ENCODE measurements at places on chromosomes 4 and X.

DNA sequence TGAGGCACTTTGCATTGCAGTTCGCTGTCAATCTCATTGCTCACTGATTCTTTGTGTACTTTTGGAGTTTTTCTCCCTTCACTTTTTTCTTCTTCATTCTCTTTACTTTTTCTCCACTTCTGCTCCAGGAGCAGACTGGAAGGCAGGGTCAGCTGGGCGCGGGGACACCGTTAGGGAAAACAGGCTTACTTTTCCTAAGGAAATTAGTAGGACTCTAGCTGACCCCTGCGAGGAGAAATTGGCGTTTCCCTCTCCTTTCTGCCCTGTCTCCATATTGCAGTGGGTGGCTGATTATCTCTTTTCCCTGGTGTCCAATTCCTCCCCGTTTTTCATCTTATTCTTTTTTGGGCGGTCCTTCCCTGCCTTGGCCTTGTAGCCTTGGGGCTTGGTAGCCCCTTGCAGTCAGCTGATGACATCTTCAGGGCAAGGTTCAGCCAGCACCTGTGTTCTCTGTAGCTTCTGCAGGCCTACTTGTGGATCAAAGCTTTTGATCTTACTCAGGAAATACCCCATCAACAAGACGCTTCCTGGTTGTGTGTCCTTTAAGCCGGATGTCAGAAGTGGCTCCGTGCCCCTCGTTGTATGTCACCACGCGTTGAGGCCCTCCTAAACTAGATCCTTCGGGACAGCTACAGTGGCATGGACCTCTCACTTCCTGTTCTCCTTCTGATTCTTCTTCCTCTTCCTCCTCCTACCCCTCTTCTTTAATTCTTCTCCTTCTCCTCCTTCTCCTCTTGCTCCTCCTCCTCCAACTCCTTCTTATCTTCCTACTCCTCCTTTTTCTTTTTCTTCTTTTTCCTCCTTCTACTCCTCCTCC lies 36.1 kb downstream of the NBDY start:
- DNase-seq = no peak

GRCh38 chr4:36921476-36922216 lies 322.9 kb upstream of the NWD2 start:
- DNase-seq = no peak

GRCh38 chr4:133402616-133403015 lies 253.5 kb downstream of the PCDH10 start:
- DNase-seq = no peak

DNA sequence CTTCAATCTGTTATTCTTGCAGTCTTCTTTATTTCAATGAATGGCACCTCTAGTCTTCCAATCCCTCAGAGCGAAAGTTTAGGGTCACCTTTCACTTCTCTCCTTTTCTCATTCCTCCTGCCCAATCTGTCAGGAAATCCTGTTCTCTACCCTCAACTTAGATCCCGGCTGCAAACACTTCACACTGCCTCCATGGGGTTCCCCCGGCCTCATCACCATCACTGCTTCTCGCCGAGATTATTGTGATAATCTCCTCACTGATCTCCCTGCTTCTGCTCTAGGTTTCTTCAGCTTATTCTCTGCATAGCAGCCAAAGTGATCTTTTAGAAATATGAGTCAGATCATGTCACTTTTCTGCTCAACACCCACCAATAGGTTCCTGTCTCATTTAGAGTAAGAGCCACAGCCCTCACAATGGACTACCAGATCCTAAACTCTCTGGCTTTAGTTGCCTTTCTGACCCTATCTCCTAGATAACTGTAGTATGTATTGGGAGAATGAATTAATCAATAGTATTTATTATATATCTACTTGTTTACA lies 43.6 kb upstream of the TBC1D9 start:
- DNase-seq = no peak

- no peak for DNase-seq
Observed at GRCh38 chr4:124684301-124684700, 28.2 kb downstream of the ANKRD50 start.

DNA sequence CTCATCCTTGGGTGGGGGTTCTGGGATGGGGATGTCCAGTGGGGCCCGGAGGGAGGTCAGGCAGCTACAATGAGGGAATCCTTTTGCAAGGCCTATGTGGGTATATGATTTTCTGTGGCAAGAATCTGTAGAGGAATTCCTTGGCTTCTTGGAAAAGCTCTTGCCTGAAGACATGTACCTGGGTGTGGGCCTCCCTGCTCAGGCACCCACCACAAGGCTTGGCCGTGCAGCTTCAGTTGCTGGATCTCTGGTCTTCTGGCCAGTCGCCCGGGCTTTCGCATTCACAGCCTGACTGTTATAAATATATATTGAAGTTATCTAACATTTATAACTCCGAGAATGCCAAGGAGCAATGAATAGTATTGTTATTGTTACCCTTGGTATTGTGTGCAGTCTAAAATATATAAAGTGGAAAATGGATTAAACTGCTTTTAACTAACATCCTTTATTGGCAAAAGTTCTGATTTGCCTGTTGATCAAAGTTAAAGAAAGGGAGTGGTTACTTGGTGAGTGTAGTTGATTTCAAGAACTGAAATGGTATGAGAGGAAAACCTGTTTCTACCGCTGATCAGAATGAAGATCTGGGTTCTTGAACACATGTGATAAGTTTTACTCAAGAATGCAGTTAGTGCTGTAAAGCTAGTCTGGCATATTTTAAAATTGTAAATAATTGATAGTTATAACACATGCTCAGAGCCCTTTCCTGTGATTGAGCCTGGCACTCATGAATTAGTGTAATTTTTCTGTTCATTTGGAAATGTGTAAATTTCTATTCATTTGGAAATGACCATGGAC lies 36.0 kb downstream of the PTTG2 start:
- no peak for DNase-seq

DNA sequence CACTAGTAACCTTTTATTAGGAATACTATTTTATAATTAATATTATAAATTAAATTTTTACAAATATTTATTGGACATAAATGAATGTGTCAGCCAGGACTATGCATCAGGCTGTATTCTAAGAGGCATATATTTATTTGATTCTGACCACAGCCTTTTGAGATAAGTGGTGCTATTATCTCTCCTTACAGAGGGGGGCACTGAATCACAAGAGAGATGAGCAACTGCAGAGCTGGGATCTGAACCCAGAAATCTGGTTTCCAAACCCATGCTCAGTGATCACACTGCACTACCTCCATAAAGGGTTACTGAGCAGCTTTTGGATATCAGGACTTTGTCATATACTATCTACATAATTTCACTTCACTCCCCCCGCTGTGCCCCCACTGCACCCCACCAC lies 322.0 kb downstream of the TMA16 start:
- no peak for DNase-seq

DNA sequence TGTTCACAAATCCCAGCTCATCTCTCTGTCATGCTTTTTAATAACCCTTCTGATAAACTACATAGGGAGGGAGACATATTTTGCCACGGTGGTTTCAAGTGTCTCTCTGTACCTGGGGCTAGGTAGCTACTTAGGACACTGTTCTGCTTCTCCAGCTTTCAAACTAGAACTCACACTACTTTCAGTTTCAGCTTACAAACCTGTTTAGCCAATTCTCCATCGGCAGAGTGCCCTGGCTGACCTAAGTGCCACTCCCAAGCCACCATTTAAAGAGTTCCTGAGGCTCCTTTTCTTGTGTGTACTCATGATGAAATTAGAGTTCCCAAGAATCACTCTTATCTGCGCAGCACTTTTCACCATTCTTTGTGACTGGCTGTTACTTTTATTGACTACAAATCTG lies 899.2 kb downstream of the FAT4 start:
- no peak for DNase-seq

GRCh38 chr4:185479507-185479971 lies 8.0 kb upstream of the CCDC110 start:
- no peak for DNase-seq

- DNase-seq = no peak
Observed at GRCh38 chr4:138709859-138710258, 305.7 kb upstream of the NOCT start.

- DNase-seq = no peak
Observed at GRCh38 chrX:120308558-120308957, 2.7 kb downstream of the TMEM255A start.

GRCh38 chrX:54937416-54937815 lies 16.8 kb downstream of the TRO start:
- no peak for DNase-seq

- no peak for DNase-seq
Observed at GRCh38 chrX:107398115-107398514, 51.3 kb upstream of the FRMPD3 start.

GRCh38 chrX:153845195-153845594 lies 14.9 kb upstream of the PDZD4 start:
- DNase-seq = no peak

GRCh38 chr4:169070071-169070894 lies 60.2 kb upstream of the CBR4 start:
- no peak for DNase-seq

DNA sequence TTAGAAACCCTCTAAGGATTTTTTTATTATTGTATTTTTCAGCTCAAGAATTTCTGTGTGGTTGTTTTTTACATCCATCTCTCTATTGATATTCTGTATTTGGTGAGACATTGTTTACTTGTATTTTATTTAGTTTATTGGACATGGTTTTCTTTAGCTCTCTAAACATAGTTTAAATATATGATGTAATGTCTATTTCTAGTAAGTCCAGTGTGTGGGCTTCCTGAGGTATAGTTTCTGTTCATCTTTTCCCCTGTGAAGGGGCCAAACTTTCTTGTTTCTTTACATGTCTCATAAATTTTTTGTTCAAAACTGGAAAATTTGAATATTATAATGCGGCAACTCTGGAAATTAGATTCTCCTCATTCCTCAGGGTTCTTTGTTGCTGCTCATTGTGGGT lies 28.2 kb upstream of the ATRX start:
- DNase-seq = no peak

GRCh38 chr4:172898715-172899114 lies 269.9 kb upstream of the GALNT7 start:
- DNase-seq = no peak

DNA sequence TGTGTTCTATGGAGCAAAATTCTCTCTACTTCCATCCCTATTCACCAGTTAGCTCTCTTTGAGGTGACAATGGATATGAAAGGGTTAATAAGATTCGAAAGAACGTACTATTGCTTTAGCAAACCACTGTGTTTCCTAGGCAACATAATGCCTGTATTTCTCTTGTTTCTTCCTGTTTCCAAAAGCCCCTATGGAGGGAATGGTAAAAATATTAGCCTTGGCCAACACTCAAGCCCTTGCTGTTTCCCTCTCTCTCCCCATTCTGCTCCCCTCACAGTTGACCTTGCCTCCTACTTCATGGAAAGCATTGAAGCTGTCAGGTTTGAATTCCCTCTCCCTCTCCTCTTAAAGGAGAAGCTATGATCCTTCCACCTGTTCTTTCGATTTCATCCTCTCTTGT lies 9.6 kb upstream of the PGRMC1 start:
- DNase-seq = no peak

DNA sequence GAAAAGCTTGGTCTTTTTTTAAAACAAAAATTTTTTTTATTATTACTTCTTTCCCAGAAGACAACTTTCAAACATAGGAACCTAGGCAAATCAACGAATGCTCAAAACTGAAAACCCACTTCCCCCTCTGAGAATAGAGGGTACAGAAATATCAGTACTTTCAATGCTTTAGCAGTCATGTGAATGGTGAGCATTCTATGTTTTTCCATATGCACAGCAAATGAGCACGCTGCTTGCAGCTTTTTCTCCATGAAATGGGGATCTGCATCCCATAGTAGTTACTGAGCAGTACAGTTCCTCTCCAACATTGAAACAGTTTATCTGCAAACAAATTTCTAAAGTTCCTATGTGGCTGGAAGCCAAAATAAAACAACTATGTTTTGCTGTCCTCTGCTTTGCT lies 108.4 kb upstream of the BMP2K start:
- no peak for DNase-seq

- DNase-seq = no peak
Observed at GRCh38 chr4:59983852-59984251, 1216.3 kb upstream of the ADGRL3 start.

- no peak for DNase-seq
Observed at GRCh38 chrX:13697455-13697854, 8.5 kb downstream of the RAB9A start.

GRCh38 chrX:96483647-96484160 lies 200.9 kb upstream of the DIAPH2 start:
- DNase-seq = no peak

DNA sequence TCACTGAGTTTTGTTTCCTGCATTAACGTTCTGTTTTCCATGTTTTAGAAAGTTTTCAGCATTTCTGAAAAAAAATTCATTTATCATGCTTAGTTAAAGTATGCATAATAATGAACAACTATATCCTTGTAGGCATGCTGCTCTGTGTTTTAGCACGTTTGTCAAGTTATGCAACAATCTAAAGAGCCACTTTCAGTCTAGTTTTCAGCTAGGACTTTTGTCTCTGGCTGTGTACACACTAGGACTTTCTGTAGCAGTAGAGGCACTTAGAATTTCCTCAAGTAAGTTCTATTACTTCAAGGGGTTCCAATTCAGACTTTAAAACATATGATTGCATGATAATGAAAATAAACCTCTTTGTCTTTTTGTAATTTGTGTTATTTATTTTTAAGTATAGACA lies 12.4 kb downstream of the DCAF8L1 start:
- no peak for DNase-seq

DNA sequence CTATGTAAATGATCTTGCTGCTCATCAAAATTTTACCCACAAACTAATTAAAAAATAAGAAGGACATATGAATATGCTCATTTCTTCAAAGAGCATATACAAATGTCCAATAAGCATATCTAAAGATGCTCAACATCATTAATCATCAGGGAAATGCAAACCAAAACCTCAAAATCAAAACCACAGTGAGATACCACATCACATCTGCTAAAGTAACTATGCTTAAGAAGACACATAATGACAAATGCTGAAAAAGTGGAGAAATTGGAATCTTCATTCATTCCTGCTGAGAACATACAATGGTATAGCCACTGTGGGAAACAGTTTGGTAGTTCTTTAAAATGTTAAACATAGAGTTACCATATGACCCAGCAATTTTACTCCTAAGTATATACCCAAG lies 81.9 kb downstream of the AFF2 start:
- no peak for DNase-seq

DNA sequence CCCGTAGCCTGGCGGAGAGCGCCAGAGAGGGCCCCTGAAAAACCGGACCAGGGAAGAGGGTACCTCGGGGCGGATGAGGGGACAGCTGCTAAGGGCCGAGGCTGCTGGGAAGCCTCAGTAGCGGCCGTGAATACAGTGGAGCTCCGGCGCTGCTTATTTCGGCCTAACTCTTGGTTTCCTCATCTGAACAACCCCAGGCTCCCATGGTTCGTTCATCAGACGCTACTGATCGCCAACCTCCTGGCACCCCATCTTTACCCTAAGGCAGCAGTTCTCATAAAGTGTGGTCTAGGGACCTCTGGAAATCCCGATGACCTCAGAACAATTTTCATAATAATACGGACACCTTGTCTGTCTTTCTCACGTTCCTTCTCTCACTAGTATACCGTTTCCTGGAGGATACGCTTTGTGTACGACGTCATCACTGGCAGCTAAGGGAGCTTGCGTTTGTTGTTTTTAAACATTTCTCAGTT lies 645 bp upstream of the RAB28 start:
- DNase-seq = no peak

DNA sequence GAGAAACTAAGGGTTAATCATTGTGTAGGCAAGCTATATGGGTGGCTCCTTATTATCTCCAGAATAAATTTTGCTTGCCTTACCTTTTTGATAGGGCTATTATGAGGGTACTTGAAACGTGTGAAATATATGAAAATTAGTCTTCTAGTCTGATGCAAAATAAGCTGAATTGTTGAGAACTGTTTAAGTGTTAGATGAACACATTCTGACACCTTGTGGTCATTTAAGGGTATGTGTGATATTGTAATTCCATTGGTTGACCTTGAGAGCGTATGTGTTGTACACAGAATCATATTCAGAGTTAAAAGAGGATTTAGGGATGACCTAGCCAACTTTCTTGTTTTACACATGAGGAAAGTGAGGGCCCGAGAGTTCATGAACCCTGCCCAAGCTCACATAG lies 44.6 kb upstream of the LINC00632 start:
- DNase-seq = no peak
